GM13976 (cell line): ENCODE measurements at places on chromosomes 16 and 17.
A peak's percentile ranks its signal among the peaks of the same experiment; 100 is the strongest.

- no peak for DNase-seq
These were observed 24.5 kb downstream of the CDK5RAP3 start for GRCh38 chr17:47995241-47995935.

DNA sequence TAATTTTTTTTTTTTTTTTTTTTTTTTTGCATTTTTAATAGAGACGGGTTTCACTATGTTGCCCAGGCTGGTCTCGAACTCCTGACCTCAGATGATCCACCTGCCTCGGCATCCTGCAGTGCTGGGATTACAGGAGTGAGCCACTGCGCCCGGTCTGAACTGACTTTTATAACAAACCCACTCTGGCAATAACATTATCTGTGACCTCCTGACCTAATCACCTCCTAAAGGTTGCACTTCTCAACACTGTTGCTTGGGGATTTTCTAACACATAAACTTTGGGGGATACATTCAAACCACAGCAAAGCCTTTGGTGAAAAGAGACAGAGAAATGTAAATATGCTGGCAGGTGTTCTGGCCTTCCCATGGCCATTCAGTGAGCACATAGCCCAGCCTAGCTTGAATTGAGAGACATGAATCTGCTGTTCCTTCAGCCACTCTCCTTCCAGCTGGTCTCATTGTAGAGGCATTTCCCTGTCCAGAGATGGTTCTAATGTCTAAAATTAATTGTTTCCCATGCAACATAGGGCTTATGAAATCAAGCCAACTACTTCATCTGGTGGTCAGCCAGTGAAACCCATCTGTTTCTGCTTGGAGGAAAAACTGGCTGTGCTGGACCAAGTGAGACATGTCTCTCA lies 28.3 kb downstream of the LYRM1 start:
- peak; percentile 38 for DNase-seq

DNA sequence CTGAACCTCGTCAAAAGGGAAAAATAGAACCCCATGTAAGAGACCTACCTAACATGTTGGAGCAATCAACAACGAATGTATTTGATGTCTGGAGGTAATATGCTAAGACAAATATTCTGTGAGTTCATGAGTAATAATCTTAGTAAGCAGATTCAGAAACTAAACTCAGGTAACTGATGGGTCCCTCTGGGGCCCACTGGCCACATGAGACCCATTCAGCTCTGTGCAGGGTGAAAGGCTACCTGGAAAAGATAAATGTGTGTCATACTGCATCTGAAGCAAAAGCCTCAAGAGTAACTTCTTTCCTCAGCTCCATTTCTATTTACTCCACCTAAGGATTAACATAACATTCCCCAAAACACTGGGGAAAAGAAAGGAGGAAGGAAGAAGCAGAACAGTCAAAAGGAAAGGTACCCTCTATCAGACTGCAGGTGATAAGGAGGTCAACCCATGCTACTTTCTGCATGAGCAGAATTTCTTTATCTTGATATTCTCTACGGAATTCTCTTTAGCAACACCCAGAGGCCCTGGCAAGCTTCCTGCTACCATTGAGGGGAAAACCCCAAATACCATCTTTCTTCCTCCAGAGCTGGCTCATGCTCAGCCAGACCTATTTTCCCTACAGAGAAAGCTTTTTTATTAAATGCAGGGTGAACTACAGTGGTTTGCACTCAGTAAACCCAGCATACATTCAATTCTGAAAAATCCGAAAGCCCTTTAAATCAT lies 37.7 kb upstream of the ABCA6 start:
- no peak for DNase-seq

- DNase-seq: no peak
These were observed 27.6 kb downstream of the PRKAR1A start for GRCh38 chr17:68539548-68540467.

- DNase-seq: peak; percentile 70
These were observed 37.4 kb downstream of the CLEC16A start for GRCh38 chr16:10981697-10982216.

GRCh38 chr17:34579979-34580684 lies 750 bp downstream of the TMEM132E start:
- peak; percentile 58 for DNase-seq

DNA sequence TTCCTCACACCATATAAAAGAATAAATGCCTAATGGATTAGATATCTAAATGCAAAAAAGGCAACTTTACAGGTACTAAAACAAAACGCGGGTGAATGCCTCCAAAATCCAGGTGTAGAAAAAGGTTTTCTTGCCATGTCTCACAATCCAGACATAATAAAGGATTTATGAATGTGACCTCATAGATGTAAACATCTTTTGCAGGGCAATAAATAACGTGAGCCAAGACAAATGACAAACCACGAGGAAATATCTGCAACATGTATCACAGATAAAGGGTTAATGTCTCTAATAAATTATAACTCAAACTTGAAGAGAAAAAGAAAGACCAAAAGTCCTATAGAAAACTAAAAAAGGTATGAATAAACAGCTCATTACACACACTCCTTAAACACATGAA lies 180.7 kb downstream of the PARN start:
- no peak for DNase-seq

GRCh38 chr16:20001856-20002707 lies 71.6 kb downstream of the GPR139 start:
- no peak for DNase-seq

DNA sequence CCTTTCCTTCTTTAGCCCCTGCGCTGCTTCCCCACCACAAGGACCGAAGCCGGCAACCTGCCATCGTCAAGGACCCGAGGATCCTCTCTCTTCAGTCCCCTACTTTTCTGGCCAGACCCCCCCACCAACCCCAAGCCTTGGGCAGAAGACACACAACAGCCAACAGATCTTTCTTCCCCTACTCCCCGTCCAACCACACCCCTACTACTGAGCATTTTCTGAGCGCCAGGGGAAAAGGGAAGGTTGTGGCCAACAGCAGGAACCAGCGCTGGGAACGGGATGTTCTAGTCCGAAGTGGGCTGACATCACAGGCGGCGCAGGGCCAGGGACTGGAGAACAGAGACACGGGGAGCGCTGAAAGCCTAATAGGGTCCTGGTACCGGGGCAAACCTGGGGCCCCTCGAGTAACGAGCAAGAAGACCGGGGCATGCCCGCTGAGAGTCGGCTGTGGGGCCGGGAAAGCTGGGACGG lies 528 bp downstream of the PER1 start:
- DNase-seq: no peak

DNA sequence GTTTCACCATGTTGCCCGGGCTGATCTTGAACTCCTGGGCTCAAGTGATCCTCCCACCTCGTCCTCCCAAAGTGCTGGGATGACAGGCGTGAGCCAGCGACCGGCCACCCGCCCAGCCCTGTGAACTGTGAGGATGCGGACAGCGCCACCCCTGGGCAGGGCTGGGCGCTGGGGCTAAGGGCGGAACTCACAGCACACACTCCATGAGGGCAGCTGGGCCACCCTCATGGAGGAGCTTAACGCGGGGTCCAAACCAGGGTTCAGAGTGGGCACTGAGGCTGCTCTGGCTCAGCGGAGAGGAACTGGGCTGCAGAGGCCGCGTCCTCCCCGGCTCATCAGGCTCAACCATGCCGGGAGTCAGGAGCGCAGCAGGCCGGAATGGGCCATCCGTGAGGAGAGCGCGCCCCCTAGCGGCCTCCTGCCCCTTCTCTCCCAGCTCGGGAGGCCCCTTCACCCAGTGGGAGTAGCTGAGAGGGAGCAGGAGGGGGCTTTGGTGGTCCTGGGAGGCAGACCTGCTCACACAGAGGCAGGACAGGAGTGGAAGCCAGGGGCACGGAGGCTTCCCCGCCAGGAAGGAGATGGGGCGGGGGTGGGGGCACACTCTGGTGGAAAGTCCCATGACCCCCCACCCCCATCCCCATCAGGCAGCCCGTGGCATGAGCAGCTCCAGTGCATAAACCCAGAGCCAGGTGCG lies 13.8 kb downstream of the CORO7 start:
- DNase-seq: peak; percentile 95

DNA sequence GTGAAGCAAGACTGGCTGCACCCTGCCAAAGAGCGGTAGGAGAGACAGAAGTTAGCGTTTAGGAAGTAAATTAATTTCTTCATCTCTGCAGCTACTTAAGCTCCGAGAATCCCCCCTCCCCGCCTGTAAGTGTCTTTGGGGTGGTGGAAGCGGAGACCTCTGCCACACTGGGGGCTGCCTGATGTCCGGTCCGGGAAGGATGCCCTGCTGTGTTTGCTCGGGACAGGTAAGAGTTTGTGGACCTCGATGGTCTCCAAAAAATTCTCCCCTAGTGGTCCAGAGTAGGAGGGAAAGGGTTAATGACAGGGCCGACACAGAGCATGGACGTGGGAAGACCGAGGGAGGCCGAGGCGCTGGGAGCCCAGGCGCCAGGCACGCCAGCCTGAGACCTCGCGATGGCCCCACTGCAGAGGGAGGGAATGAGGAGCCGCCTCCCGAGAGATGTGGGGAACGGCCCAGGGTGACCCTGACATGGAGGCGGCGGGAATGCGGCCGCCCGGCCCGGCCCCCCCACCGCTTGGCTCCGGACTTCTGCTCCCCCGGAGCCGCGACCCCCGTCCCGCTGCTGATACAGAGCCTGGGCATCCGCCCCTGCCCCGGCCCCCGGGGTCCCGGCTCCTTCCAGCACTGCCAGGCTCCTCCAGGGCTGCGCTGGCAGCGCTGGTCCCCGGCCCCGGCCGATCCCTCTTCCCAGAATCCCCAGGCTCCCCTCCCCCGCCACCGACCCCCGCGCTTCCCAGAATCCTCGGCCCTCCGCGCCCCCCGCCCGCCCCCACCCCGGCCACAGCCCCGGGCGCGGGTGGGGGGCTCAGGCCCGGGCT lies 680 bp downstream of the ZNF629 start:
- DNase-seq: no peak

DNA sequence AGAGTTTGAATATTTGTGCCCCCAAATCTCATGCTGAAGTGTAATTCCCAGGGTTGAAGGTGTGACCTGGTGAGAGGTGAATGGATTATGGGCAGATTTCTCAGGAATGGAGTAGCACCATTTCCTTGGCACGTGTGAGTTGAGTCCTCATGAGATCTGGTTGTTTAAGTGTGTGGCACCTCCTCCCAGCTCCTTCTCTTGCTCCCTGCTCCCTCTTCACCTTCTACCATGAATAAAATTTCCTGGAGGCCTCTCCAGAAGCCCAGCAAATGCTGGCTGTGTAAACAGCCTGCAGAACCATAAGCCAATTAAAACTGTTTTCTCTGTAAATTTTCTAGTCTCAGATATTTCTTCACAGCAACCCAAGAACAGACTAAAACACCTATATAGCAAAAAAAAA lies 12.6 kb upstream of the APOH start:
- DNase-seq: no peak

GRCh38 chr16:64751906-64752305 lies 370.0 kb downstream of the CDH11 start:
- no peak for DNase-seq
